ENCODE measurements at places on chromosomes 13 and 19. TPM values are rescaled to one million over a fixed set of nuclear protein-coding genes. Genes with fewer than 3 reads are reported as not detected.

GRCh38 chr13:34507630-34508029, 434.4 kb upstream of the NBEA start:
- DNase-seq = no peak

DNA sequence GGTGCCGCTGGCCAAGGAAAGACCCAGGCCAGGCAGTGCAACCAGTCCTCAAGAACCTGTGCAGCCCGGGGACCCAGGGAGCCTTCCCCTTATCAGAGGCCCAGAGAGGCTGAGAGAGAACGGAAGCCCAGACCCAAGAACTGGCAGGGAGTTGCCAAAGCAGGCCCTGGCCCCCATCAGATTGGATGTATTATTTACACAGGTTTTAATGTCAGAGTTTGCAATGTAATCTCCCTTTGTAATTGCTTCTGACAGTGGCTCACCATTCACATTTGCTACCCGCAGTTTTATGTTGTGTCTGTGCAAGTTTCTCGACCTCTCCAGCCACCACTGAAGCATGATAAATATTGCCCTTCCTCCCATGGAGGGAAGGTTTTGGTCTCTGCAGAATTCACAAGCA, 660.9 kb downstream of the LIG4 start:
- DNase-seq = no peak

DNA sequence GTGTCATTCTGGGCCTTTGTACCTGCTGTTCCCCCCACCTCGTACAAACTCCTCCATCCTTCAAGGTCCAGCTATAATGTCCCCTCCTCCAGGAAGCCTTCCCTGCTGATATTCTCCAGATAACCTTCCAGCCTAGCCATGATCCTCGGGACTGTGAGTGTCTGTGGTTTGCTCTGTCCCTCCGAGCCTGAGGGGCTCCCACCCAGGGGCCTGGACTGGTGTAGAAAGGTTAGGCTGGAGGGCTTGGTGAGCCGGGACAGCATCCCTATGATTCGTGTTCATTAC, 2.9 kb upstream of the COMP start:
- DNase-seq = no peak

DNA sequence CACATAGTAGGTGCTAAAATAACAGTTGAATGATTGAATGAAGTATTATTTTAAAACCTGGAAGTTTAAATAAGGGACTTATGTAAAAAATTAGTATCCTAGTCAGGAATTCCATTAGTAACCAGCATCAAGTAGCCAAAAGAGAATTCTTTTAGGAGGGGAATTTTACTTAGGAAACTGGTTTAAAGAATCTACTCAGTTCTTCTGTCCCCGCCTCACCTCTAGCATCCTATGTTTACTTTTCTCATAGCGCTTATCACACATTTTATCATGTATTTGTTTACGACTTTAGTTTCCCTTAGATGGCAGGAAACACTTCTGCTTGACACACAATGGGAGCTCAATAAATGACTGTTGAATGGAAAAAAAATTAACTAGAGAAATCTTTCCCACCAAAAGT, 229.0 kb downstream of the KLF5 start:
- DNase-seq = no peak

Gene TNPO2
- polyA plus RNA-seq = 136 TPM

- no peak for DNase-seq
These were observed 1.9 kb upstream of the FOXO1 start for GRCh38 chr13:40668335-40668734.

DNA sequence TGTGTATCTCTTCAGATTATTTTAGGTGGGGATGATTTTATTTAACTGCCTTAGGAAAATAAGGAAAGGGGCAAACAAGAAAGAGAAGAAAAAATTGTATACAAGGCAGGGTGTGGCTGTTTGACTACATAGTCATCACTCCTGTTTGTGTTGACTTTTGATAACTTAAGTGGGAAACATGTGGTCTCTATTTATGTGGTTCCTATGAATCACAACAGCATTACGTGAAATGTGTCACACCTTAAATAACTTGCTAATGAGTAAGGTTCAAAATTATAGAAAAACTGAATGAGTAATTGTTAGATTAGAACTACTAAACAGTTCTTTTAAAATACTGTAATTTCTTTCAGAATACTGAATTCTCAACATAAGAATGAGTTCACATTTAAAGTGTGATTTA, 69.3 kb downstream of the LMO7 start:
- DNase-seq = no peak

DNA sequence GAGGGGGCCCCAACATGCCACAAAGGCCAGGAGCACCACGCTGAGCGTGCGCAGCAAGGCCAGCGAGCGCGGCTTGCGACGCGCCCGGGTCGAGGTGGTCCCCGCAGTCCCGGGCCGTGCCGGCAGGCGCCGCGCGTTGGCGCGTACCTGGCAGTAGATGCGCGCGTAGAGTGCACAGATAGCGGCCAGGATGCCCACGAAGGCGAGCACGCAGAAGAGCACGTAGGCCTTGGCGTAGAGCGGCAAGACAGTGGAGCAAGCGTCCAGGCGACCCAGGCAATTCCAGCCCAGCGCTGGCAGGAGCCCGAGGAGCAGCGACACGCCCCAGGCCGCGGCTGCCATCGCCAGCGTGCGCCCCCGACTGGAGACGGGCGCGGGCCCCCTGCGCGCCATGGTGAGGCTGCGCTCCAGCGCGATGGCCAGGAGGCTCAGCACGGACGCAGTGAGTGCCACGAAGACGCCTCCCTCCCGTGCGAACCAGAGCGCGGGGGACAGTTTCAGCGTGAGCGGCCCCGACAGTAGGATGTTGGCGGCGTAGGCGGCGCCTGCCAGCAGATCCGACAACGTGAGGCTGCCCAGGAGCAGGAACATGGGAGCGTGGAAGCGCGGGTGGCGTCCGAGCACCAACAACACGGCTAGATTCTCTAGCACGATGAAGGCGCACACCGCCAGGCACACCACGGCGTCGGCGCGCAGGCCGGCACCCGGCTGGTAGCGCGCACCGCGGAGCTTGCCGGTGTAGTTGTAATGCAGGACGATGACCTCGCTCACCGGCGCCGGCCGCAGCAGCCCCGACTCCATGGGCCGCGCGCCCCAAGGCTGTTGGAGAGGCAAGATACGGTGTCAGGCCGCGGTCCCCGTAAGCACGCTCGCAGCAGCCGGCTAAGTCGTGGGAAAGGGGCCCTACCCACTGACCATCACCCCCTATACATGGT, 2.8 kb downstream of the S1PR5 start:
- peak; percentile 48 for DNase-seq

DNA sequence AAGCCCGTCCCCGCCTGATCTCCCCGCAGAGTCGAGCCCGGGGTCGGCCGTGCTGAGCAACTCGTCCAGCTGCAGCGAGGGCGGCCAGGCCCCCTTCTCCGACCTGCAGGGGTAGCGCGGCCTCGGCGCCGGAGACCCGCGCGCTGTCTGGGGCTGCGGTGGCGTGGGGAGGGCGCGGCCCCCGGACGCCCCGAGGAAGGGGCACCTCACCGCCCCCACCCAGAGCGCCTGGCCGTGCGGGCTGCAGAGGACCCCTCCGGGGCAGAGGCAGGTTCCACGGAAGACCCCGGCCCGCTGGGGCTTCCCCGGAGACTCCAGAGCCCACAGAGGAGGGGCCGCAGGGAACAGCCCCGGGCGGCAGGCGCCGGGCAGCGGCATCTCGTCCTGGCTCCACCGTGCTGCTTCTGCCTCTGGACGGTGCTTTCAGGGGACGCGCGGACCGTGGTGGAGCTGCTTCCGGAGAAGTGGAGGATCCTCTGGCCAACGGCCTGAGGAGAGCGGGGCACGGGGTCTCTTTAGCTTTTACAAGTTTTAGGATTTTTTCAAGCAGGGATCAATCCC, 8.8 kb upstream of the F7 start:
- DNase-seq = no peak

GRCh38 chr19:11164879-11165406, 9.4 kb upstream of the SPC24 start:
- DNase-seq = no peak

Gene CADM4
- 13.5 TPM for polyA plus RNA-seq

Gene RGS9BP
- 0.11 TPM for polyA plus RNA-seq

DNA sequence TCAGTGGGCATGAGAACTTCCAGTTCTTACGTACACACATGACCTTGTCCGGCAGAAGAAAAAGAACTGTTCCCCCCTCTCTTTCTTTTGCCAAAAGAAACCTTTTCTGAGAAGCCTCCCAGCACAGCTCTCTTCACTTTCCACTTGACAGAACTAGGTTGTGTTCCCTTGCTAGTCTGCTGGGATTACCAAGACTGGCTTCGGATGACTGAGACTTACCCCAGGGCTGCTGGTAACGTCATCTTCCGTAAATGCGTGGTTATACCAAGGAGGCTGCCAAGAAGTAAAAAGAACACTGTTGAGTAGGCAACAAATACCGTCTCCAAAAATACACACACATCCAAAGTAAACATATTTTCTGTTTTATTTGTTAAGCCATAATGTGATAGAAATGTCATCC, 908.2 kb downstream of the EFNB2 start:
- no peak for DNase-seq

- no peak for DNase-seq
These were observed 89.7 kb downstream of the ZAR1L start for GRCh38 chr13:32225481-32225931.

- DNase-seq = no peak
These were observed 902.2 kb downstream of the GPC5 start for GRCh38 chr13:92300651-92301050.

- DNase-seq = no peak
These were observed 50.6 kb downstream of the HSPH1 start for GRCh38 chr13:31111136-31111535.

DNA sequence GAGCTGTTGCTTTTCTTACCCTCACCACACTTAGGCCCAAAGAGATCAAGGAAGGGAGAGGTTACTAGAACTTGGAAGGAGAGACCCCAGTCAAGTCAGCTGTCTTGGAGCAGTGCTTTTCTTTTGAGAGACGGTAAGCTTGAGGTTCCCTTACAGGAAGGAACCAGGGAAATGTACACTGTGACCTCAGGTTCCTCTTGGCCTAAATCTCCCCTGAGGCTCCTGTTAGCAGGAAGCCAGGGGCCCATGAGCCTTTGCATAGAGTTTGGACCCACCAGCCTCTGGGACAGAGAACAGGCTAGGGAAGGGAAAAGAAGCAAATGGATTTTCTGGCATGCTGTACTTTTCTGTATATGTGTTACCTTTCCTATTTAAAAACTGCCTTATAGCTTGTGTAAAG, 5.9 kb upstream of the GPR18 start:
- no peak for DNase-seq

DNA sequence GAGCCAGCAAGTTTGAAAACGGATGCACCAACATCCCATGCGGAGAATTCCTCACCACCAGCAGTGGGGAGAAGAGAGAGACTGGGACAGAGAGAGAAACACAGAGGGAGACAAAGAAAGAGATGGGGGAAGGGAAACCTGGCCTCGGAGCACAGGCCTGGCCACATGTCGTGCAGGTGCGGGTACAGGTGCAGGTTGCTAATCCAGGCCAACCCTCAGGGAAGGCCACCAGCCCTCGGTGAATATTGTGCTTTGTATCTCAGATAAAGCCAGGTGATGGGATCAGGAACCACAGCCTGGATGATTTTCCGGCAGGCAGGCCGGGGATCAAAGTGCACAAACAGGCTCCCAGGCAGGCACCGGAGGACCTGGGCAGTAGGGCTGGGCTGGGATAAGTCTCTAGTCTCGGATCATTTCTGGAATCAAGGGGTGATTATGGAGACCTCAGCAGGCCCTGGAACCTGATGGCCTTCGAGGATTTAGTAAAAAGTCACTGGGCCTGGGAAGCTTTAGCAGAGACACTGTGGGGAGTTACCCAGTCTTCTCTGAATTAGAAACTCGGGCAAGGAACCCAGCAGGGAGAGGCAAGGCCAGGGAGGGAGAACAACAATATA, 3.7 kb downstream of the GAS6 start:
- no peak for DNase-seq

GRCh38 chr19:5281588-5281987, 59.0 kb downstream of the PTPRS start:
- no peak for DNase-seq

DNA sequence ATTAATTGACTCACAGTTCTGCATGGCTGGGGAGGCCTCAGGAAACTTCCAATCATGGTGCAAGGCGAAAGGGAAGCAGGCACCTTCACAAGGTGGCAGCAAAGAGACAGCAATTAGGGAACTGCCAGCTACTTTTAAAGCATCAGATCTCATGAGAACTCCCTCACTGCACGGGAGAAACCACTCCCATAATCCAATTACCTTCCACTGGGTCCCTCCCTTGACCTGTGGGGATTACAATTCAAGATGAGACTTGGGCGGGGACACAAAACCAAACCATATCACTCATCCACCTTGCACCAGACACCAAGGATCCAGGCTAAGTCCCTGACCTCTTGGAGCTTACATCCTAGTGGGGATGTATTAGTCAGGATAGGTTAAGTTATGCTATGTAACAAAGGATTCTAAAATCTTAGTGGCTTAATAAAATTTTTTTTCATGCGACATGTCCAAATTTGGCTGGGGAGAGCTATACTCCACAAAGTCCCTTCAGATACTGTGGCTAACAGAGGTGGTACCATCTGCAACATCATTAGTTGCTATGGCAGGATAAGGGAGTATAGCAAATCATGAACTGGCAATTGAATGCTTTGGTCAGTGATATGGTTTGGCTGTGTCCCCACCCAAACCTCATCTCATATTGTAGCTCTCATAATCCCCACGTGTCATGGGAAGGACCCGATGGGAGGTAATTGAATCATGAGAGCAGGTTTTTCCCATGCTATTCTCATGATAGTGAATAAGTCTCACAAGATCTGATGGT, 8.3 kb upstream of the FAM187B start:
- DNase-seq = no peak

- no peak for DNase-seq
These were observed 393.7 kb downstream of the GPC6 start for GRCh38 chr13:93620181-93620765.

- no peak for DNase-seq
These were observed 20.8 kb downstream of the RASA3 start for GRCh38 chr13:114111577-114111976.

- no peak for DNase-seq
These were observed 523.0 kb upstream of the NBEA start for GRCh38 chr13:34419025-34419424.

DNA sequence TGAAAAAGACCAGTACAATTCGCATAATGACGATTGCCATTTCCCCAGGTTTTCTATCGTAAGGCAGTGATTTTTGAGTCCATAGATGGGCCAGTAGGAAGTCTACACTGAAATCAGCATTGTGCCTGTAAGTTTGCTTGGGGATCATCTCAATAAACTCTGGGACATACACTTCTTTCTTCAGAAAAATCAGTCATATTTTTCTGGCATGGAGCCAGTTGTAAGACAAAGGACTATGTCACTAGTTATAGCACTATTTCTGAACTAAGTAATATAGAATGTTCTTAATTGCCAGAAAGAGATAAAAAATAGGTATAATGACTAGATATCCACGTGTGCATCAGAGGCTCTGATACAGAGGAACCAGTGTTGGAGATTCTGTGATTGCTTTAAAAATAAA, 243.5 kb downstream of the LMO7 start:
- no peak for DNase-seq

Gene IGFLR1
- polyA plus RNA-seq = 40.3 TPM

Gene FBXO27
- 16.8 TPM for polyA plus RNA-seq

Gene GAPDHS
- polyA plus RNA-seq = 0.47 TPM

Measured in H1 (cell line).